ENCODE measurements at places on chromosomes 7 and 10. TPM values are rescaled to one million over a fixed set of nuclear protein-coding genes. Genes with fewer than 3 reads are reported as not detected.

- no peak for DNase-seq
These were observed 2.3 kb upstream of the CTTNBP2 start for GRCh38 chr7:117875566-117875965.

GRCh38 chr10:124116771-124117510, 23.5 kb upstream of the CHST15 start:
- DNase-seq: no peak

DNA sequence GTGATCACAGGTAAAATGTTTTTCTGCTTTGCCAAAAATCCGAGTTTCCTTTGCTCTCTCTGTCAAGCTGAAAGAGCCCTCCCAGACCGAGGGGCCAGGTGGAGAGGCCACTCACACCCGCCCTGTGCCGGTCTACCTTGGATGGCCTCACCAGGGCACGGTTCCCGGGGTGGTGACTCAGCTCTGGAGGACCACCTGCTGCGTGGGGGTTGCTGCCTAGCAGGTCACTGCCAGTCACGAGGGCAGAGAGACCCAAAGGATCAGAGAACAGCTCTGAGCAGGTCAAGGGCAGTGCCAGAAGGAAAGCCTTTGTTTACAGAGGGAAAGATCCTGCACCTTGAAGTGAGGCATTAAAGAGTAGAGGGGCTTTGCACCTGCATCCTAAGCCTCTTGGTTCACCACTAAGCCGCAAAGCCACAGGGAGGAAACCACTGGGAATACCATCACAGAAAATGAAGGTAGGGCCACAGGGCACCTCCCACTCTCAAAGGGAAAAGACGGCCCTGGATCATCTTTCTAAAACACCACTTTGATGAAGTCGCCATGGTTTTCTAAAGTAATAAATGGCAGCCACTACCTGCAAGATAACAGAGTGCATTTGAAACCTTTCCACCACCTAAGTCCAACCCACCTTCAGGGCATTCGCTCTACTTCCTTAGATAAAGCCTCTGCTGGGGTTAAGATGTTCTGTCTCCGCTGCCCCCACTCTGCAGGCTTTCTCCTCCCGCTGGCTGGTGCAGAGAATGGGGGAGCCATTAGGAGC, 160.3 kb upstream of the KLF14 start:
- DNase-seq: peak; percentile 70

GRCh38 chr10:33211106-33211878, 123.2 kb downstream of the NRP1 start:
- DNase-seq: peak; percentile 41

DNA sequence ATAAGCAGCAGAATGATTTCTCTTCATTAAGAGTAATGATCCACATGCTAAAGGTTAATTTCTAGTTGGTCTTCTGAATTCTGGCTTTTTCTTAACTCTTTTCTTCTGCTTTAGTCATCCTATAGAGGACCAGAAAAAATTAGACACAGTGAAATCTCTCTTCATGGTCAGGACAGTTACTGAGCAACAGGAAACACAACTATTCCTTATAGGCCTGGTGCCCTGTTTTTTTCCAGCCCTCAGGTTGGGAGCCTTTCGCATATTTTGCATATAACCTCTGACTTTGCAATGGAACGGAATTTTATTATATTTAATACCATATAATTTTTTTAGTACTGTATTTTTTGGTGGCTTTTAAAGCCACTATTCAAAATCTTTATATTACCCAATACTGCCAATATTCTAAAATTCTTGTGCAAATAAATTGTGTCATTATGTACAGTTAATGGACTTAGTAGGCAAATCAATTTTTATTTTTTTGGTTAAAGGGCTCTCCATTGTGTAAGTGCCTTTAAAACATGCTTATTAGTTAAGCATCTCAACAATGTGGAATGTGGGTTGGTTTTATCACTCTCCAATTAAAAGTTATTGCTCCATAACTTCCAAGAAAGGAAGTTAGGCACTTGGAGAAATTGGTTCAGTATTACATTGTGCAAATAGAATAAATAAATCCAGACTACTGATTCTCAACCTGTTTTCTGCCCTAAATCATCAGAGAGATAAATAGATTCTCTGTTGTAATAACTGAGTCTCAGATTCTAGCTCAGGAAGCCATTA, 22.5 kb downstream of the ARL4A start:
- DNase-seq: peak; percentile 57

DNA sequence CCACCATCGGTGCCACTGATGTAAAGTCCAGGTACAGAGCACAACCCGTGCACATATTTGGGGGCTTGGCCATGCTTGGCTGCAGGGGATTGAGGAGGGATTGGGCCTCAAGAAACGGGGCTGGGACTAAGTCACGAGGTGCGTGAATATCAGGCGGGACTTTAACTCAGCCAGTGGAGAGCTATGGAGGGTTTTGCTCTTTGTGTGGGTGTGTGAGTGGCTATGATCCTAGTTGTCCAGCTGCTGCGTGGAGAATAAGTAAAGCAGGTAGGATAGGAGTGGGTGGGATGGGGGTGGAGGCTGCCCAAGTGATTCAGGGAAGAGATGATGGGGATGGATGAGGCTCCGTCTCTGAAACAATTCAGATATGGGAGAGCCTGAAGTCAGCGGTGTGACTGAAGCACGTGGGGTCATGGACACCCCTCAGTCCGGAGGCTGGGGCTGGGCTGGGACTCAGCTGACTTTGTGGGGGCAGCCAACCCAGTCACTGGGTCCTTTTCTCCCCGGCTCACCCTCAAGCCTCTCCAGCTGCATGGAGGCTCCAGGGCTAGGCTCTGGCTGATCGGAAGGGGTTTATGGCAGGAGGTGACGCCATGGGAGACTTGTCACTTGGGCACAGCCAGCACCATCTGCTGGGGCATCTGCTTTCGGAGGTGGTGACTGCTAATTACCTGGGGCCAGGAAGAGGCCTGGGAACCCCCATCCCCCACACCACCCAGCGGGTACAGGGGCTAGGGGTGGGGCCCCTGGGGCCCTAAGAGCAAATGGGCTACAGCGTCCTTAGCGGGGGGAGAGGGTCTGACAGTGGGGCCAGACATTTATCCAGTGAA, 1.7 kb upstream of the LFNG start:
- no peak for DNase-seq

GRCh38 chr10:24262929-24263590, 54.1 kb downstream of the KIAA1217 start:
- DNase-seq: no peak

DNA sequence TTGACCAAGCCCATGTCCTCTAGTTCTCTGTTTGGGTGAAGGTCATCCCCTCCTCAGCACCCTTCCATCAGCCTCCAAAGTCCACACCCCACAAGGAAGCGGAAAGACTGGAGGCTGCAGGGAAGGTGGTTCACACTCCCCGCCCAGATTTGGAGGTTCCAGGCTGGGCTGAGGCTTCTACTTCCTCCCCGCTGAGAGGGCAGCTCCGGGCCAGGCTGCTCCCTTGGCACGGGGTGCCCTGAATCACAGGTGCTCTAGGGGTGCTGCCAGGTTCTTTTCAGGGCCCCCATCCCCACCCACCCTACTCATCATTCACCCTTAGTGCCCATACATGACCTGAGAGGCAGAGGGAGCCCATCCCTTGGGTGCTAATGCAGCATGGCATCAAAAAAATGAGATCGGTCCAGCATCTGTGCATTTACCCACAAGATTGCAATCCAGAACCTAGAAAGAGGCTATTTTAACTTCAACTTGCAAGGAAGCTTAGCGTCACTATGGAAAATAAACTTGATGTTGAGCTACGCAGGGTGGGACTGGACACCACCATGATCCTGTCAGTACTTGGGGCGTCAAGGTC, 47.3 kb upstream of the ZMIZ1 start:
- DNase-seq: no peak

DNA sequence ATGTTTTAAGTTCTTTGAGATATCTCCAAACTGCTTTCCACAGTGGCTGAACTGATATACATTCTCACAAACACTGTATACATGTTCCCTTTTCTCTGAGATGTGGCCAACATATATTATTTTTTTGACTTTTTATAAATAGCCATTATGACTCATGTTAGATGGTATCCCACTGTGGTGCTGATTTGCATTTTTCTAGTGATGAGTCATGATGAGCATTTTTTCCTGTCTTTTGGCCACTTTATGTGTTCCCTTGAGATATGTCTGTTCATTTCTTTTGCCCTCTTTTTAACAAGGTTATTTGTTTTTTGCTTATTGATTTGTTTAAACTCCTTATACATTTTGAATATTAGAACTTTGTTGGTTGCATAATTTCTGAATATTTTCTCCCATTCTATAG, 1055.1 kb downstream of the NXPH1 start:
- DNase-seq: peak; percentile 69

DNA sequence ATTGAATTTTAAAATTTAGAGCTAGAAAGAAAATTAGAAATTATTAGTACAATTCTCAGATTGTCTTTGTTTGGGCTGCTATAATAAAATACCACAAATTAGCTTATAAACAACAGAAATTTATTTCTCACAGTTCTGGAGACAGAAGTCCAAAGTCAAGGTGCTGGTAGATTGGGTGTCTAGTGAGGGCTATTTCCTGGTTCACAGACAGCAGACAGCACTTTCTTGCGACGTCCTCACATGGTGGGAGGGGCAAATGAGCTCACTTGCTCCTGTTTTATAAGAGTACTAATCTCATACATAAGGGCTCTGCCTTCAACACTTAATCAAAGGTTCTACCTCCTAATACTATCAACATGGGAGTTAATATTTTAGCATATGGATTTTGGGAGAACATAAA, 134.1 kb downstream of the MDFIC start:
- DNase-seq: no peak

- no peak for DNase-seq
These were observed 107.7 kb upstream of the KLF6 start for GRCh38 chr10:3892440-3893425.

DNA sequence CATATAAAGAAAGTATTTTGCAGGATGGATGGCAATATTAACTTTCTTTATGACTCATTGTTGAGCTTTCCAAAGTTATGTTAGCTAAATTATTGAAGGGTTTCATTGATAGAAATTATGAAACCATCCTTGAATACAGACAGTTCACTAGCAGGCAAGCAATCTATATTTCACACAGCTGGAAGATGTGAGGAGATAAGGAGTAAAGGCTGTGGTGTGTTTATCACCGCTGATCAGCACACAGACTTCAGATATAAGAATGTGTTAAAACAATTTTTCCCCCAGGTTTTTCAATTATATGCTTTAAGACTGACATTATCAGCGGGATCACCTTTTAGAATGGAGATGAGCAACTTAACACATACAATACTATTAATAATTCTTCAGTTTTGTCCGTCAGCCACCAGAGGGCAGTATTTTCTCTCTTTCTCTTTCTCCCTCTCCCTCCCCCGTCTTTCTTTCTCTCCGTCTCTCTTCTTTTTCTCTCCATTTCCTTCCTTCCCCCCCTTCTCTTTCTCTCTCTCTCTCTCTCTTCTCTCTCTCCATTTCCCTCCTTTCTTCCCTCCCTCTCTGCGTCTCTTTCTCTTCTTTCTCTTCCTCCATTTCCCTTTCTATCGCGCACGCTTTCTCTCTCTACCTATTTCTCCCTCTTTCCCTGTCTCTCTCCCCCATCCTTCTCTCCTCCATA, 62.9 kb upstream of the FAM171A1 start:
- peak; percentile 46 for DNase-seq

- DNase-seq: peak; percentile 41
These were observed 32.3 kb downstream of the CDK1 start for GRCh38 chr10:60810437-60811182.

GRCh38 chr10:46254007-46254383, 32.8 kb upstream of the ANTXRL start:
- no peak for DNase-seq

MDH2 gene
- total RNA-seq: 249 TPM

PKD2L1 gene
- not detected for total RNA-seq

GNGT1 gene
- total RNA-seq: not detected
